Dermis microvascular lymphatic vessel endothelial cell (primary cell): ENCODE measurements at places on chromosomes 4 and X. TPM values are rescaled to one million over a fixed set of nuclear protein-coding genes. Genes with fewer than 3 reads are reported as not detected.

The PDGFRA gene
- total RNA-seq: 0.13 and 0.39 TPM in 2 replicates

DNA sequence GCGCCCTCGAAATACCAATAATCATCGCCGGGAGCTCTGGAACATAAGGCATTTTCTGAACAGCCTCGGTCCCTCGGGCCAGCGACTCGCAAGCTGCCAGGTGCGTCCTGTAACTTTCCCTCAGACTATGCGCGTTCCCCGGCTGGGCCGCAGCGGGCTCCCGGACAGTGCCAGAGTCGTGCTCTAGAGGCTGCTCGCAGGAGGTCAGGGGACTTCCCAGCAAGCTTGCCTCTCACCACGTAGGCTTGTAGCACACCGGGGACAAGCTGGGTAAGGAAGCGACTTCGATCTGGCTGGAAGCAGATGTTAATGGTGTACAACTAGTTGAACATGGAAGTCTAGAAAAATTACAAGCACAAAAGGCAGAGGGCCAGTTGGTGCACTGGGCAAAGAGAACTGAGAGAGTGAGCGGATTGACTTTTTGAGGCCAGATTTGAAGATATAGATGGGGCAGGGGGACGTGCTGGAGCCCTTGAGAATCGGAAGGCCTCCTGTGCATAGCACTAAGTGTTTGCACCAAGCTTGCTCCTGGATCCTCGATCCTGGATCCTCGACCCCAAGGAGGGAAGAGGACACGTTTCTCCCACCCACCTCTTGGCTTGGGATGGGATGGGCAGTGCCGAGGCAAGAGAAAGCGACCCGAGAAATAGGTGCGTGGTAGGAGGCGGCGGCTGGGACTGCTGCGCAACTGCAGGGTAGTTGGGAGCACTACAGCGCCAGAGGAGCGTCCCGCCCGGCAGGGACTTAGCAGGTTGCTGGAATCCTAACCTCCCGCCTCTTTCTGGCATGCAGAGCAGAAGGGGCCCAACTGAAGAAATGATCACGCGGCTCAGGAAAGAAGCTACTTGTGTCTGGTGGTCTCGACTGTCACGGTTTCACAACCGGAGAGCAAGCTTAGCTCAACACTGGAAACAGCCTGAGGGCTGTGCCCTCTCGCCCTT, 19.9 kb upstream of the ZIC3 start:
- no peak for DNase-seq

- no peak for DNase-seq
Measured at GRCh38 chr4:36128689-36129088, 115.6 kb downstream of the ARAP2 start.

DNA sequence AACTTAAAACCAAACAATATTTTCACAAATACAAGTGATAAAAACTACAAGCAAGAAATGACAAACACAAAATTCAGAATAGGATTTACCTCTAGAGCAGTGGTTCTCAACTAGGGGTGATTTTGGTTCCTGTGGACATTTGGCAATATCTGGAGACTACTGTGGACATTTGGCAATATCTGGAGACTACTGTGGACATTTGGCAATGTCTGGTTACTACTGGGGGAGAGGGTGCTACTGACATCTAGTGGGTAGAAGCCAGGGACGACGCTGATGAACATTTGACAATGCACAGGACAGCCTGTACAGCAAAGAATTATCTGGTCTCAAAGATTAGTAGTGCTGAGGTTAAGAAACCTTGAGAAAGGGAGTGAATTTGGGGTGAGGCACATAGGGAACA, 169.8 kb downstream of the CLCN4 start:
- DNase-seq: no peak

GRCh38 chrX:1528884-1529203, 8.1 kb downstream of the P2RY8 start:
- DNase-seq: no peak
